ENCODE measurements at places on chromosomes 5 and 9.

- DNase-seq: no peak
Measured at GRCh38 chr9:87620731-87621322, 105.1 kb upstream of the CTSL start.

DNA sequence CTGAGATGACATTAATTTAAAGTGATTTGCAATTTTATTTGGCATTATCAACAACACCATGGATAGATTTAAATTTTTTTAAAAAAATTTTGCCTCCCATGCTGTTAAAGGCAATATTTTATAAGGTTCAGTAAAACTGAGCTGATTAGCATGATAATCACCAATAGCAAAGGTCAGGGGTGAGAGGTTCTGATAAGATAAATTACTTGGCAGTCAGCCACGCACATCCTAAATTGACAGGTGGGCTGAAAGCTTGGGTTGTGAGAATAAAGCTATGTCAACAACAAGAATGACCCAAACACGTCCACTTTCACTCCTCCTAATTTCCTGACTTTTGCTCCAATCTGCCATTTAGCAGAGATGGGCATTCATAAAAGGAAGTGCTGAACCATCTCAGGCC lies 127.1 kb downstream of the LHFPL2 start:
- no peak for DNase-seq

GRCh38 chr5:74685979-74686631 lies 1.1 kb downstream of the HEXB start:
- DNase-seq: no peak

DNA sequence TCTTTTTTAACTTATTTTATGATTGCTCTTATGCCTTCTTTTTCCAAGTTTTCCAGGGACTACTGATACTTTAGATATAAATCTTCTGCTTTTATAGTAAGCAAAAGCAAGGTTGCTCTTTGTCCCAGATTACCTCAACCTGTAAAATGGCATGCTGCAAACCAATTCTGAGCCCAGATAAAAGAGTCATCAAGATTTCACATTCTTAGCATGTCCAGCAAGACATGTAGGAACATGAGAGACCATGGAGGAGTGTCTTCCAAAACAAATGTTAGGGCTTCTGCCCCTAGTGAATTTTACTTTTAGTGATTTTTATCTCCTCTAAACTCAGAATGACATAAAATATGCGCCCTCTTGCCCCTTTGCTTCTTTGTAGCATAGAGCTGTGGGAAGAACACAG lies 7.0 kb upstream of the CDC20B start:
- no peak for DNase-seq

- no peak for DNase-seq
Measured at GRCh38 chr5:160245506-160246086, 16.3 kb downstream of the FABP6 start.

- DNase-seq: no peak
Measured at GRCh38 chr9:643966-644365, 197.5 kb upstream of the DMRT1 start.

GRCh38 chr5:6886866-6887265 lies 173.6 kb downstream of the TENT4A start:
- DNase-seq: no peak

GRCh38 chr9:7844242-7844641 lies 44.7 kb upstream of the DMAC1 start:
- DNase-seq: peak; percentile 10

GRCh38 chr5:167953151-167953798 lies 338.2 kb upstream of the WWC1 start:
- DNase-seq: no peak

DNA sequence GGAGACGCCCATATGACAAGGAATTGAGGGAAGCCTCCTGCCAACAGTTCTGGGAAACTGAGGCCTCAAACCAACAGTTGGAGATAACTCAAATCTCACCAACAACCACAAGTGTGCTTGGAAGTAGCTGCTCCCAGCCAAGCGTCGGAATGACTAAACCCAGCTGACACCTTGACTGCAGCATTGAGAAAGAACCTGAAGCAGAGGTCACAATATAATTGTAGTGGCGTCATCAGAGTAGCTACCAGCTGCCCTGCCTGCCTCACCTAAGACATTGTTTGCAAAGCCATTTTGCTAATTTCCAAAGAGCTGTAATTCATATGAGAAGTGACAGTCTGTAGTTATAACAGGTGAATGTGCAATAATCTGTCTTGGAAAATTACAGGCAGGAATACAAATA lies 40.8 kb upstream of the ANKRD31 start:
- DNase-seq: no peak

- no peak for DNase-seq
Measured at GRCh38 chr9:106620866-106621265, 242.1 kb upstream of the ZNF462 start.

DNA sequence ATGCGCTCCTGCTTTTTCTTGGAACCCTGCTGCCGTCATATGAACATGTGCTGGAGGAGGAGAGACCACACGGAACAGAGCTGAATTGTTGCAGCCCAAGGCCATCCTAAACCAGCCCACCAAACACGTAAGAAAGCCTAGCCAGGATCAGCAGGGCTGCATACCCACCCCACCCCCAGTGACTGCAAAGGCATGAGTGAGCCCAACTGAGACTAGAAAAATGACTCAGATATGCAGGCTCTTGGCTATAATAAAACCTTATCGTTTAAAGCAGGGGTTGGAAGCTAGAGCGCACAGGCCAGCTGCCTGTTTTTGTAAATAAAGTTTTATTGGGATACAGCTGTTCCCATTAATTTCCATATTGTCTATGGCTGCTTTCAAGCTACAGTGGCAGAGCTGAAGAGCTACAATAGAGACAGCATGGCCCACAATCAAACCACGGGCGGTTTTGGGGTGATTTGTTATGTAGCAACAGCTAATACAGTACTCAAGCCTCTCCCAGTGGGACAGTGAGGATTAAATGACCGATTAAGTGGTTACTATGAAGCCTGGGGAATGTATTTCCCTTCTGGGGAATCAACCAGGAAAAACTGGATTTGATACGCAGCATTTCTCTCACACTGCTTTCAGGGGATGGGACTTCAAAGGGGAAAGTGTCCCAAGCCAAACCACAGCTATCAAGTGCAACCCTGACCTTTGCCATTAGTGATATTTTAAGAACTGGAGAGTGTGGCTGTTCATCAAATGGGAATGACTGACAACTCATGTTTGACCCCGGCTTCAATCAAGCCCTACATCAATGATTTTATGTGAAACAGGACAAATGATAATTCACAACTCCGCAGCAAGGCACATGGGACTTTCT lies 6.3 kb downstream of the SHB start:
- DNase-seq: no peak

GRCh38 chr5:40485021-40485998 lies 194.4 kb upstream of the PTGER4 start:
- DNase-seq: no peak

DNA sequence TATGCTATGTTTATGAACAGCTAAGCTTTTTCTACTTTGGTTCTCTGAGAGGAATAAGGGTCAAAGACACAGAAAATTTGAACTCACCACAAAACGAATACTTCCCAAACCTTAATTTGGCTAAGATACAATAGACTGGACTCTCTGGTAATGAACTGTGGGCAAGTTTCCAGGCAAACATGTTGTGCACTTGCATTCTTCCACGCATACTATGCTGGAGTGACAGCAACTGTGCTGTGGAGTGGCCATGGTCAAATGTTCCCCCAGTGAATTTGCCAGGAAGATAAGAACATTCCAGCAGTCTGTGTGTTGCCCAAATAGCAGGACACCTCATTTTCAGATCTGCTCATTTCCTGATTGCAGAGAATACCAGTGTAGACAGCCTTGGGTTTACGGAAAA lies 275.3 kb upstream of the IL12B start:
- DNase-seq: no peak

- DNase-seq: no peak
Measured at GRCh38 chr5:35115920-35116319, 68.2 kb upstream of the AGXT2 start.

GRCh38 chr5:38048400-38048799 lies 208.6 kb upstream of the GDNF start:
- DNase-seq: no peak

GRCh38 chr5:56908942-56909293 lies 478 bp upstream of the SETD9 start:
- peak; percentile 58 for DNase-seq

DNA sequence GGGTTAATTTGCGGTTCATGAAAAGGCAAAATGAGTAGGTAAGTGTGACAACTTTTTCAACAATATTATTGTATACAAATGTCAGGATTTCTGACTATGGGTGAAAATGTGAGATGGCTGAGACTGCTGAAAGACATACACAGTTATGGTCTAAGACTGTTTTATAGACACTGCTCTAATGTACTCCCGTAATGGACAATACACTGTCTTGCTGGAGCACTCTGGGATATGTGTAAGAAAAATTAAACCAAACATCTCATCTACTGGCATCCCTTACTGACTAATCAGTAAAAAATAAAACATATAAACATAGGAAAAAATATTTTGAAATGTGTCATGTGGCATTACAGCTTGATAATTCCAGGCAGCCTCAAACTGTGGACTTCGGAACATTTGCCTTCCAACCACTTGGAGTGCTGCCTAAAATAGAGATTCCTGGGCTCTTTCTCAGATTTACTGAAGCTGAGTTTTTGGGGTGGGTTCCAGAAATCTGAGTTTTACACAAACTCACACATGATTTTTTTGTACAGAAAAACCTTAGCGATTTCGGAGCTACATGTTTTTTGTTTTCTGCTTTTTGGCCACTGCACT lies 233.9 kb upstream of the TBCA start:
- no peak for DNase-seq

GRCh38 chr5:165209101-165209727 lies 1703.8 kb downstream of the MAT2B start:
- DNase-seq: peak; percentile 19

- DNase-seq: no peak
Measured at GRCh38 chr9:126721564-126721981, 83.3 kb upstream of the ZBTB43 start.

Data from HEK293T (cell line).